ENCODE measurements at places on chromosomes 2 and 18.

DNA sequence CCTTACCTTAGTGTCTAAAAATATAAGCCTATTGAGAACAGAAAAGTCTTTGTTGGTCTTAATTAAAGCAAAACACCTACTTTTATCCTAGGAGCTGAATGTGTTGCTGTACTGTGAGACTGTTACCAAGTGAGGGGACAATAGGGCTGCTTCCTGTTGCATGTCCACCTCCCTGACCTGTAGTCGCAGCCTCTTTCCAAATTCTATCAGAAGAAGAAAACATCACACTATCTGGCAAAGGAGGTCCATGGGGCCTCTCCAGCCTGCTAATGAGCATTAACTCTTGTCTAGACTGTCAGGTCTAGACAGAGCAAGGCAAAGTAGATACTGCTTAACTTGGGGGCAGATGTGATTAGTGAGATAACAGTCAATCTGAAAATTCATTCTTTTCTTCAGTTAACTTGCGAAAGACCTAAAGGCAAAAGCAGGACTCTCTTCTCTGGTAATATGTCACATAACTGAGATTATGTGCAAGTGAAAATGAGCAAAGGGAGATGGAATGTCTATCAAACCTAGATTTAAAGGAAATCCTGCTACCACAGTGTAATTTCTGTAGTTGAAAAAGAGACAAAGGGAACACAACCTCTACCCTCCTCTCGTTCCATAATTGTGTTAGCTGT is 66.9 kb downstream of the CDH20 start:
- no peak for DNase-seq

DNA sequence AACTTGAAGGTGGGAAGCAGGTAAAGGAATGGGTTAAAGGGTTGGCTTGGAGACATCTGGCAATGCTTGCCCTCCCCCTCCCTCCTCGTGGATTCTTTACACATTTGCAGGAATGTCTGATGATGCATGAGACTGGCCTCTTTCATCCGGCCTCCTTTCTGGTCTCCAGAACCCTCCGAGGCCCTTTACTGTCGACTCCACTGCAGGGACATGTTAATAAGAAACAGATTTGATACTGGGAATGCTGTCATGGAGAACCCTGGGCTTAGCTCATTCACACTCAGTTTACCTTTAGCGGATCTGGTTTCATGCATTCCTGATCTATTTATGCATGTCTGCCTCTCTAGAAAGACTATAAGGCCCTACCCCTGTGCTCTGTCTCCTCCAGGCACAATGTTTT is 238.7 kb downstream of the TGIF1 start:
- no peak for DNase-seq

DNA sequence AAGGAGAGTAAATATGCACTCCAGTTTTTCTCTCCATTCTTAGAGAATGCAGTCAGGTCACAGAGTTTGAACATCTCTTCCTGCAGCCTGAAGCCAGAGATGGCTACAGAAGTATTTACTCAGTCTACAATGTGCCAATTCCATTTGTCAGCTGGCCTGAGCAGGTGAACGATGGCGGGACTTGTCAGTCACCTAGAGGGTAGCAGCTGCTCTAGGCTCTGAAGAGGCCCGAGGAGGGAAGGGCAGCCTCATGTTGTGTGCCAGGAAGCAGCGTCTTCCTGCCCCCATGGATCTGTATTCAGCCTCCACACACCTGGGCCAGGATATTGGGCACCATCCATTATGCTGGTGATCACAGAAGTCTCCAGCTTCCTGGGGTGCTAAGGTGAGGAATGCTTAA is 316.7 kb upstream of the CHAC2 start:
- no peak for DNase-seq

DNA sequence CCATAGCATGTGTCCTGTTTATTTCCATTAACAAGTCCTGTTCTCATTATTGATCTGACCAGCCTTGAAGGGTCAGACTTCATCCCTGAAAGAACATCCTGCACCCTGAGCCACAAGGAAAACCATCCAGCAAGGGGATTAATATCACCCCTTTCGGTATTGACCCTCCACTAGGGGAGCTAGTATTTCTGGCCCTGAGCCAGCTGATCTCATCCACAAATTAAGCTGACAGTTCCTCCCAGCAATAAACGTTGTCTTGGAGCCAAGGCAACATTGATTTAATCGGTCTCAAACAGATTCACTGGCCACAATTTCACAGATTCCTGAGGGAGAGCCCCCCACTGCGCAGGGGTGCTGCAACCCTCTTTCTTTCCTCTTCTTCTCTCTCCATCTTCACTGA is 353.1 kb upstream of the FANCL start:
- no peak for DNase-seq

GRCh38 chr2:71001592-71001927 is 6.9 kb upstream of the TEX261 start:
- no peak for DNase-seq

DNA sequence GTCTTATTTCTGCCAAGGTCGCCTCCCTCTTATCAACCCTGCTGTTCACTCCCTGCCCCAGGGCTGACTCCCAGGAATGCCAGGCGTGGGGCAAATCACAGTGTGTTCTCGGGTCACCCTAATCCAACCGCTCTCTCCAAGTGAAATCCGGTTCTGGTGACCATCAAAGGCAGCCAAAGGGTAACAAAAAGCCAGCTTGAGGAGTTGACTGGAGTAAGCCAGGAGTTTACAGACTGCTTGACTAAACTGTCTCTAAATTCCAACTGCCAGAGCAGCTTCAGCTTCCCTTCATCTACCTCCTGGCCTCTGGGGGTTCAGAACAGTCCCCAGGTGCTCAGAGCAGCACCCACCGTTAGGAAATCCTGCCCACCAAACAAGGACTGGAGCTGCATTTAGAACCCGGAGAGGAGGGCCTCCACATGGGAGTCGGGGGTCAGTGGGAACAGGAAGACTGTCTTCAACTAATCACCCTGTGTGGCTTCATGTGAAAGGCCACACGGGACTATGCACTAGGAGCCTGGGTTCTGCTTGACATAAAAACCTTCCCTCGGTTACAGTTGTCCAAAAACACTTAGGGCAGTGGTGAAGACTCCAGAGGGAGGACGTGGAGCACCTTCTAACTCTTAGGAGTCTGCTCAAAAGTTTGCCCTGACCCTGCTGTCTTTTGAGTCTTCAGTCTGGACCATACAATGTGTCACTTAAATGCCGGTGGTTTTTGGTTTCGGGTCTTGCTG is 24.2 kb upstream of the MCFD2 start:
- DNase-seq: no peak

- no peak for DNase-seq
Observed at GRCh38 chr2:47620770-47621437, 162.0 kb upstream of the MSH6 start.

- no peak for DNase-seq
Observed at GRCh38 chr18:6056171-6056910, 161.0 kb upstream of the TMEM200C start.
